Left renal cortex interstitium (tissue), 4 donors: ENCODE measurements at places on chromosomes 1 and 21. TPM values are rescaled to one million over a fixed set of nuclear protein-coding genes. Genes with fewer than 3 reads are reported as not detected.
A peak's percentile ranks its signal among the peaks of the same experiment; 100 is the strongest.

GRCh38 chr1:2238361-2239012, 10.4 kb downstream of the SKI start:
- DNase-seq, result no peak

GRCh38 chr1:15911927-15912326, 64.0 kb downstream of the ZBTB17 start:
- no peak for DNase-seq

DNA sequence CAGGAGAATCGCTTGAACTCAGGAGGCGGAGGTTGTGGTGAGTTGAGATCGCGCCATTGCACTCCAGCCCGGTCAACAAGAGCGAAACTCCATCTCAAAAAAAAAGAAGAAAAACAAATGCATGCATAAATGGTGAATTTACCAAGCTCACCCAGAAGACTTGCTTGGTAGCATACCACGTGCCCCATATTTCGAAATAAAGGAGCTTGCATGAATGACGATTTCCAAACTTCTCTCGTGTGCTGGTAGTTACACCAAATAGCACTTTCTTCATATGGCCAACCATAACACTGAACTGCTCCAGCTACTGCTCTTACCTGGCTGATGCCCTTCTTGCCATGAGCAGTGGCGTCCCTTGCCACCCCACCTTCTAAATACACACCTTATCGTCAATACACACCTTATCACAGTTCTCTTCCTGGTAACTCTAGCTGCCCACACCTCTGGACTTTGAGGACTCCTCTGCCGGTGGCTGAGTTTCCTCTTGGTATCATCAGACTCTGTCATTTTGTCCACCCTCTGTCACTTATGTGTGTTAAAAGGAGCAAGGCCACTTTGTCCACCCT, 2.8 kb downstream of the DOP1B start:
- no peak for DNase-seq

DNA sequence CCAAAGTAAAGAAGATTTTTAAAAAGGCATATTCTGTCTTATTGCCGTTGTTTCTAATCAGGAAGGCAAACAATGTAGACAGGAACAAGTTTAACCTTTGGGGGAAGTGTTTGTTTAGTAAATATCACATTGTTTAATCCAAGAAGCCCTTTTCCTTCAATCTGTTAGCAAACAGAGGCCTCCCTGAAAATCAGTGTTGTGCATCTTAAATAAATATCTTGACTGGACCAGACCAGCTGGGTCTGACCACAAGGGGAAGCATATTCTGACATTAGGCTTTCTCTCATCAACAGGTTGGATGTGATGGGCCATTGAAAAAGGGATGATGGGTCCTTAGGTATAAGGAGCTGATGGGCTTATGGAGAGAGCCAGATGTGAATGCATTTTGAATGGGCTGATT, 81.8 kb upstream of the SGIP1 start:
- no peak for DNase-seq

- no peak for DNase-seq
Observed at GRCh38 chr1:229894532-229894931, 172.5 kb upstream of the GALNT2 start.

DNA sequence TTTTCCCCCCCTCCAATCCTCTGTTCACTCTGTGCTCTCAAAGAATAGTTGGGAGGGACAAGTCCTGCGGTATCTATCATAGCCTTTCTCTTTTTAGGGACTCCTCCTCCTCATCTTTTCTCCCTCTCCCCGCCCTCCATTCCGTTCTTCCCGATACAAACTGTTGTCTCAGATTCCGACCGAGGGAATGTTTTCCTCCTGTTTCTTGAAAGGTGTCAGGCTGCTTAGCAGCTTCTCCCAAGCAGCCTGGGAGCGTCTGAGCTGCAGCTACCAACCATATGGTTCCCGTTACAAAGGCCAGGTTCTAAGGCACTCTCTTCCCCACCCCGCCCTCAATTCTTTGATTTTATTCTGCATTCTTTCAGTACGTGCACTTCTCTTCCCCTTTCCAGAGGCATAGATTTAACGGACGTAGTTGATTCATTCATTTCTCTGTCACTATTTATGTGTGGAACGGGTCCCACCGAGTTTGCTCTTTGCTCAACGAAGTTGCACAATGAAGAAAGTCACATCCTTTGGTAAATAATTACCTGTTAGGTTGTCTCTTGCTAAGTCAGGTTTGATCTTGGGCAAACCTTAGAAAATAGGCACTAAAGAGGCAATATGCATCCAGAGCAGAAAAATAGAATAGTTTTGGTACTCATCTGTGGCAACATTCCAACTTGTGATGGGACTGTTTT, 2.8 kb downstream of the ADGRL2 start:
- peak; percentile 85 for DNase-seq

DNA sequence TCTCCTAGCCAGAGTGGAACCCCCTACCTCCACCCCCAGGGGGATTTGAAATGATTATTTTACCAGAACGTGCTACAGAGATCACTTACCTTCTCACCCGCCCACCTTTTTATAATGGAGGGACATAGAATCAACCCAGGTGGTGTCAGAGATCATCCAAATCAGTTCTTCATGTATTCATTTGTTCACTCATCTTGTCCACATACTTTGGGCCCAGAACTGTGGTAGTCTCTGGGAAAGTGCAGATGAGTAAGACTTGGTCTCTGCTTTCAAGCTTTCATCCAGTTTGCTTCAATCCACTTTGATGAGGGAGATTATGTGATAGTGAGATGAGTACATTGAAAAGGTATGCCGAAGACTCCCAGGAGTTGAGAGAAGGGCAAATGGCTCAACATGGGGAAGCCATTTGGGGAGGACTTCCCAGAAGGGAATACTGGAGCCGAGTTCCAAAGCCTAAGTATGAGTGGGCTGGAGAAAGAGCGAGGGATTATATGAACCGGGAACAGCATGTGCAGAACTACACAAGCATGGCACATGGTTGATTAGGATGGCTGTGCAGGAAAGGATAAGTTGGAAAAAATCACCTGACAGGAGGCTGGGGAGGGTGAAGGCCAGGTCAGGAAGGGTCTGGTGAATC, 1.9 kb downstream of the FGGY start:
- no peak for DNase-seq

The TMEM35B gene
- 32.8 TPM for polyA plus RNA-seq

The HIVEP3 gene
- polyA plus RNA-seq, result 4.7 TPM

The EPHA8 gene
- polyA plus RNA-seq, result 2.4 TPM

The C1QC gene
- 10.8 TPM for polyA plus RNA-seq
